CD8-positive, alpha-beta memory T cell (primary cell): ENCODE measurements at places on chromosomes 1 and 21. TPM values are rescaled to one million over a fixed set of nuclear protein-coding genes. Genes with fewer than 3 reads are reported as not detected.

GRCh38 chr21:45470087-45470515 lies 65.1 kb downstream of the COL18A1 start:
- peak; percentile 16 for DNase-seq

The LIN28A gene
- polyA plus RNA-seq: not detected

- DNase-seq: no peak
Measured at GRCh38 chr1:220696863-220697231, 6.7 kb downstream of the C1orf115 start.

The OLFML3 gene
- polyA plus RNA-seq: not detected

The GLIS1 gene
- 0.18 TPM for polyA plus RNA-seq

- DNase-seq: no peak
Measured at GRCh38 chr1:60224523-60224922, 151.0 kb upstream of the C1orf87 start.

DNA sequence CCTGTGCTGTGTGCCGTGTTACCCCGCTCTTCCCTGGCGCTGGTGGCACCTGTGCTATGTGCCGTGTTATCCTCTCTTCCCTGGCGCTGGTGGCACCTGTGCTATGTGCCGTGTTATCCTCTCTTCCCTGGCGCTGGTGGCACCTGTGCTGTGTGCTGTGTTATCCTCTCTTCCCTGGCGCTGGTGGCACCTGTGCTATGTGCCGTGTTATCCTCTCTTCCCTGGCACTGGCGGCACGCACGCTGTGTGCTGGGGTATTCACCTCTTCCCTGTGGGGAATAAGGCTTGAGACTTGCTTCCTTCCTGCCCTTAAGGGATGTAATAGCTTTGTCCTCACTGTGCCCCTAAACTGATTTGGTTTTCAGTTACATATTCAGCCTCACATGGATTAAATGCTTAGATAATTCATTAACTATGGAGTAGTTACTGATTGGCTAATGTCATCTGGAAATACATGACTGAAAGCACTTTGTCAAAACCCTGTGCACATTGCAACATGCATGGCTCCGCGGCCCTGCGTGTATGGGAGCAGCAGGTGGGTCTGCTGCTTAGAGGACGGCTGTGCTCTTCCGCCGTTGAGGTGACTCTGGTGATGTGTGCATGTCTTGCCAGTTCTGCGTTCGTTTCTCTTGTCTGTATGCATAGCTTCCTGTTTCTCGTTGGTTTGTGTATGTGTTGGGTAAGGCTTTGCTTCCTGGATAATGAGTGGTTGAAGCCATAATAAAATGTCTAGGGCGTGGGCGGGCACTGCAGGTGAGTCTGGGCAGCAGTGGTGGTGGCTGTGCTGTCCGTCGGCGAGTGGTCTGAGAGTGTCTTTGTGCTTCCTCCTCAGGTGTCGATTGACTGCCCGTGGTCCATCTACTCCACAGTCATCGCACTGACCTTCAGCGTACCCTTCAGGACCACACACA lies 17.9 kb upstream of the PWP2 start:
- peak; percentile 39 for DNase-seq

GRCh38 chr21:33754481-33754880 lies 112.2 kb downstream of the ITSN1 start:
- DNase-seq: no peak
